ENCODE measurements at places on chromosomes 6 and 20.
A peak's percentile ranks its signal among the peaks of the same experiment; 100 is the strongest.

DNA sequence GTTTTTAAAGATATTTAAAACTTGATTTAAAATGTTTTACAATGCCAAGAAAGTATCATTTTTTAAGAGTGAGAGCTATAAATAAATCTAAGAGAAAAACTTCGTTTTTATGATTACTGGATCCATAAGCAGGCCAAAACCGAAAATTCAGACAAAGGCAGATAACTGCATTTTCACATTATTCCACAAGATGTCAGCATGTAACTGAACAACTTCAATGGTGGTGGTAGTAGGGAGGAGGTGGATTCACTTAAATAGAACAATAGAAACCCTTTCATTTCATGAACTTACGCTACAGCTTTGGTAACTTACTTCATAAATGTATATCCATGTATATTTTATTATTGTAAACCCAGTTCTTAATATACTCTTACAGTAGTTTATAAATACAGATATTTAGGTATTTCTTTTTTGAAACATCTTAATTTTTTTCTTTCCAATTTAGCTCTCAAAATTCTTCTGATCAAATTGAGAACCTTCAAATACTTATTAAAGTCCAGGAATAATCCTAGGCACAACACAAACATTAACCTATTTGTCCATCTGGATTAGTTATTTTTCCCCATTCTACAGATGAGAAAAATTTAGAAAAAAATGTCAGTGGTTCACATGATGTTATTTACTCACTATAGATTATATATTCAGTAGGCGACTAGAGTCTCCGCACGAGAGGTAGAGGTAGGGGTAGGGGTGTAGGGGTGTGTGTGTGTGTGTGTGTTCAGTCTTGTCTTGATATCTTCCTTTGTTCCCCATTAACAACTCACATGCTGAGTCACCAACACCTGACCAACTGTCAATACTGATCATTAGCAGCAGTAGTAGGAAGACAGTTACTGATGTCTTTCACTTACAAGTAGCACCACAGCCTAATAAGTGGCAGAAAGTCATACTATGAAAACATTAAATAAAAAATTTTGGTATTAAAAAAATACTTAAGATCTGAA is 111.5 kb downstream of the ARHGAP18 start:
- DNase-seq, result peak; percentile 71

- no peak for DNase-seq
Observed at GRCh38 chr6:153069897-153070296, 61.2 kb downstream of the RGS17 start.

DNA sequence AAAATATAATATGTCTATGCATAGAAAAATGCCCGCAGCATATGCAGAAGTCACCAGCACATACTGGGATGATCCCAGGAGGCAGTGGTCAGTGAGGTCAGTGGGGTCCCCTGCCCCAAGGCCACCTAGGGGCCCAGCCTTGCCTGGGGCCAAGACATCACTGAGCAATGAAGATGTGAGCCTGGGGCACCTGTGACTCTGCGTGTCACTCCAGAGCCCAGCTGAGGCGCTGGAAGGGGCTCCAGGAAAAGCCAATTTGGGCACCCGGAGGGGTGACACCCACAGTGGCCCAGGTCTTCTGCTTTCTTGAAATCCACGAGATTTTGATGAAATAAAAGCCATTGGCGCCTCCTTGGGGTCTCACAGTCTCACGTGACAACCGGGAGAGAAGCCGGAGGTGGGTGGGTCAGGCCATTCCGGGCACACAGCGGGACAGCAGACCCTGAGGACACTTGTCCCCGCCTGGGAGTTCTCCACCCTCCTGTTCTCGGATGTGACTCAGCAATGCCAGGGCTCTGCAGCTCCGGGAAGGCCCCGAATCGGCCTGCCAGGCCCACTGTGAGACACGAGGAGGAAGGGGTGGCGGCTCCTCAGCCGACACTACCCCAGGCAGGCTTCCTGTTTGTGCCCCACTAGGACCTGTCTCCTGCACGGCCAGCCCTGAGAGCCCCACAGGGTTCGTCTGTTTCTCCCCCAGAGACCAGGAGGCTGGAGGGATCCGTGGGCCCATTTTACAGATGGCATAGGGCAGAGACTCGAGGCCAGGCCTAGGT is 24.4 kb upstream of the SLCO4A1 start:
- DNase-seq, result peak; percentile 39

GRCh38 chr20:50037123-50037522 is 54.3 kb downstream of the SNAI1 start:
- no peak for DNase-seq

- no peak for DNase-seq
Observed at GRCh38 chr20:5595744-5596143, 154.5 kb upstream of the SHLD1 start.

- no peak for DNase-seq
Observed at GRCh38 chr6:159017757-159018559, 18.0 kb upstream of the RSPH3 start.

DNA sequence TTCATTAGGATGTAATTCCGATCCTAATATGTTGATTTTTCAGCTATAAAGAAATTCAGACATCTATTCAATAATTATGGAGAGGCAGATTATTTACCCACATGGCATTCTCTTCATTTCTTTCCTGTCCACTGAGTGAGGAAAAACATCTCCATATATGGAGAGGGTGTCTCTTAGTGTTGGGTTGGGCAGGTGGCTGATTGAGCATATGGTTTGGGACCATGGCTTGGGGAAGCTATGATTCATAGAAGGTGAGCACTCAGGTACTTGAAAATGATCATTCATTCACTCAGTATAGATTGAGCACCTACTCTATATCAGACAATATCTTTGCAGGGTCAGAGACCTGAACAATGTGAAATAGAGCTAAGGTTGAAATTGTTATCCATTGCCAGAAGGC is 41.3 kb upstream of the IL20RA start:
- DNase-seq, result no peak

GRCh38 chr6:674956-675355 is 18.0 kb downstream of the EXOC2 start:
- DNase-seq, result no peak

DNA sequence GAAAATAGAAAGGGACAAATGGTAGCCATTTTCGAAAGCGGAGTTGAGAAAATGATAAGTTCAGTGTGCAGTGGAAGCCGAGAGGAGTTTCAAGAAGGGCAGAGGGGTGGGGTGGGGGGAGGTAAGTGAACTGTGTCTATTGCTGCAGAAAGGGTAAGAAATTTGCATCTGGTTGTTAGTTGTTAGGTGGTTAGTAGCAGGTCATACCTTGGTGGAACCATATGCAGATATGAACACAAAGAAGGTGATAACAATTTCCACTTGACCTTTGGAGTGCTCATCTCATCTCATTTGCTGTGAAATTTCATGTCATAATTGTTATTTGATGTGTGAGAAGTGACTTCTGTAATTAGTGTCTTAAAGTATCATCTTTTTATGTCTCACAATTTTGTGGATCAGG is 288.2 kb downstream of the QKI start:
- DNase-seq, result no peak

DNA sequence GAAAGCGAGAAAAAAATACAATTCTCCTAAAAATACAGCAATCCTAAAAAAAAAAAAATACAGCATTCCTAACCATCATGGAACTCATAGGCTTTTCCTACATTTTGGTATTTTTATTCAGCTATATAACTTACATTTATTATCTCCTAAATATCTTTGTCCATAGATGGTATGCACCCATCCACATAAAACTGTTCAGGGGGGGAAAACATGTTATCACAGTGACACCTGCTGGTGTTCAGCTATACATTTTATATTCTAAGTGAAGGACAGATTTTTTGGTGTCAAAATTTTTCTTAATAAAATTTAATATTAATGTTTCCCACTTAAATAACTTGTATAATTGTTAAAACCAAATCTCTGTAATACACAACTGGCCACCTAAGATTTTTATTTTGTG is 58.0 kb downstream of the BLOC1S5 start:
- peak; percentile 56 for DNase-seq

GRCh38 chr6:5398530-5398929 is 137.2 kb downstream of the FARS2 start:
- DNase-seq, result peak; percentile 58

GRCh38 chr6:91865889-91866288 is 1279.0 kb upstream of the MAP3K7 start:
- no peak for DNase-seq

GRCh38 chr6:158408552-158409130 is 96.4 kb downstream of the TULP4 start:
- DNase-seq, result no peak

- no peak for DNase-seq
Observed at GRCh38 chr6:129135451-129135850, 252.5 kb downstream of the LAMA2 start.

DNA sequence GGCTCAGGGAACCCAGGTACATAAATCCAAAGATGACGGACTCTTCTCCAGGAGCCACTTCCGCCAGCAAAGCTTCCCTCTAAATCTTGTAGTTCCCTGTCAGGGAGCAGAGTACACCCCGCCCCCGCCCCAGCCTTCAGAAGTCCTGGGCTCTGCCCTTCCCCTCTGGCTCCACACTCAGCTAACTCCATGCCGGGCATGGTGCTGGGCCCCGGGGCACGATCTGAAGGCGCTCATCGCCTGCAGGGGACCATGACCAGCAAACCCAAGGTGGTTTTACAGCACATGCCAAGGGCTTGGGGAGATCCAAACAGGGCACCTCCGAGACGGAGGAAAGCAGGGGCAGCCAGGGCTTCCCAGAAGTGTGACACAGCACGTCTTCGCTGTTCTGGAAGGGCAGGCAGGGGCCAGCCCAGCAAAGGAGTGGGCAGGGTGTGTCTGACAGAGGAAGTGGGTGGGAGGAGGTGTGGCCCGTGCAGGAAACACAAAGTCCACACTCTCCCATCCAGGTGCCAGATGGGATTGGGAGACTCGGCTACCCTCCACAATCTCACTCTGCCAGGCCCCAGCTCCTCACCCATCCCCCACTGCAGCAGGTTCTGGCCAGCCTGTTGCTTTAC is 41.6 kb upstream of the SLC22A2 start:
- no peak for DNase-seq

DNA sequence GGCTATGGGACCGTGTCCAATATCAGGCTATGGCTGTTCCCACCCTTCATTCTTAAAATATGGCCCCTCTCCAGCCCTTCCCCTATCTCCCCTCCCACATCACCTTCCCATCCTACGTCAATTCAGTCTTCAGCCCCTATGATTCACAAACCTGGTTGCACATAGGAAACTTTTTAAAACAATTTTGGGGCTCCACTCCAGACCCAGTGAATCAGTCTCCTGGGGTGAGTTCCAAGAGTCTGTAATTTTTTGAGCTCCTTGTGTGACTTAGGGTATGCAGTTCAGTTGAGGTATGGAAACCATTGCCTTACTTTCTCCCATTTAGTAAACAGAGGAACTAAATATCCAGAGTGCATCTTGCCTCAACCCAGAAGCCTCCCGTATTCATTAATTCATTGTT is 5.5 kb downstream of the HNF4A start:
- DNase-seq, result no peak

GRCh38 chr20:51169813-51170212 is 146.9 kb upstream of the KCNG1 start:
- DNase-seq, result no peak

GRCh38 chr6:14284969-14285590 is 167.5 kb downstream of the CD83 start:
- no peak for DNase-seq

DNA sequence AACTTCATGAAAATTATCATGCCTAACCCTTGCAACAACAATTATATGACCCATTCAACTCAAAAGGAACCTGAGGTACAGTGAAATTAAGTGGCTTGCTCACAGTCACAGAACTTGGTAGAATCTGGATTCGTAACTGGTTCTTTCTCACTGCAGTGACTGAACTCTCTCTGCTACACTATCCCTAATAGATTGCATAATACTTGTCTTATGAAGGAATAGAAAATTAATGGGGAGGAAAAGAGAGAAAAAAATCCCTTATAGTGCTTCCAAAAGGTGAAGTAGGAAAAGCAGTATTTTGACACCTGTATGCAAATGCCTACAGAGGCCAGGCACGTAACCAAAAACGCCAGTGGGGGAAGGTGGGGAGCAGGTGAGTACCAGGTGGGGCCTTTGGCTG is 186.6 kb downstream of the LY86 start:
- no peak for DNase-seq

GRCh38 chr6:139174961-139175360 is 40.1 kb downstream of the HECA start:
- no peak for DNase-seq

GRCh38 chr6:43275801-43276576 is 22.1 kb upstream of the SLC22A7 start:
- no peak for DNase-seq

DNA sequence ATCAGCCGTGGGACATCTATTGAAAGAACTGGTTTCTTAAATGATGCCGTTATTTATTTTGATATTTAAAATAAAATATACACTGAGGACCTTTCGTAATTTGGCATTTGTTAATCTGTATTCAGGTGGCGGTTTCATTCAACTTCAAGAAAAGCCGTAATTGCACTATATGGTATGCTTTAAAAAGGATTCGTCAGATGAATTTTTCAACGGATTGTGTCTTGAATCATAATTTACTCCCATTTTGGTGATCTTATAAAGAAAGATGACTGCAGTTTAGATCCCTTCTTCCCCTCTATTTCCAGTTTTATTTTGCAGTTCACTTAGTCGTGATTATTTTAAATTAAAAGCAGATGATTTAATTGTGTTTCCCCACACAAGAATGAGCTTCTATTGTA is 761 bp downstream of the KLHL32 start:
- no peak for DNase-seq

DNA sequence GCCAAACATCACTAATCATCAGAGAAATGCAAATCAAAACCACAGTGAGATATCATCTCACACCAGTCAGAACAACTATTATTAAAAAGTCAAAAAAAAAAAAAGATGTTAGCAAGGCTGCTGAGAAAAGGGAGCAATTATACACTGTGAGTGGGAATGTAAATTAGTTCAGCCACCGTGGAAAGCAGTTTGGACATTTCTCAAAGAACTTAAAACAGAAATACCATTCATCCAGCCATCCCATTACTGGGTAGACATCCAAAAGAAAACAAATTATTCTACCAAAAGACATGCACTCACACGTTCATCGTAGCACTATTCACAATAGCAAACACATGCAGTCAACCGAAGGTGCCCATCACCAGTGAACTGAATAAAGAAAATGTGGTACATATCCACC is 213.9 kb downstream of the TTLL2 start:
- DNase-seq, result no peak

- no peak for DNase-seq
Observed at GRCh38 chr6:32177183-32177787, 920 bp upstream of the RNF5 start.

DNA sequence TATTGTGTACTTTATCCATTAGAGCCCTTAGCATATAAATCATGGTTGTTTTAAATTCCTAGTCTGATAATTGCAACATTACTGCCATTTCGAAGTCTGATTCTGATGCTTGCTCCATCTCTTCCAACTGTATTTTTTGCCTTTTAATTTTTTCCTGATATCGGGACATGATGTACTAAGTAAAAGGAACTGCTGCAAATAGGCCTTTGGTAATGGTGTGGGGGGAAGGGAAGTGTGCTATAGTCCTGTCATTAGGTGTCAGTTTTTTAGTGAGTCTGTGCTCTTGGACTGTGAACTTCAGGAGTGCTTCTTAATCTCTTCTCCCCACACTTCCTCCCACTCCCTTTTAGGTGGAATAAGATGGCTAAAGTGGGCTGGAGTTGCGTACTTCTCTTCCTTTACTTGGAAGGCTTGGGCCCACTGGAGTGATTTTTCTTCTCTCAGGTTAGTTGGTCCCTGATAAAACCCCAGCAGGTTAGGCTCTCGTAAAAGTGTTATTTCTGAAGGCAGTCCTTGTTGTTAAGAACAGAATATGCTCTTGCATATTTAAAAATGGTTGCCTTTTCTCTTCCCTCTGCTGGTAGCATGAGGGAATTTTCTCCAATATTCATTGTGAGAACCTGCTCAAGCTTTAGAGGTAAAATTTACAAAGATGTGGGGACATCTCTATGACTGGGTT is 18.1 kb downstream of the STXBP5 start:
- DNase-seq, result peak; percentile 35

All from hematopoietic multipotent progenitor cell treated with erythropoietin and hydrocortisone succinate and interleukin-3 and kit ligand, for 15 days (in vitro differentiated cells).